ENCODE measurements at places on chromosomes 13 and 19.

GRCh38 chr13:26784704-26785639 lies 24.4 kb upstream of the GPR12 start:
- no peak for DNase-seq

GRCh38 chr13:69955271-69955670 lies 152.4 kb upstream of the ATXN8OS start:
- DNase-seq, result no peak

DNA sequence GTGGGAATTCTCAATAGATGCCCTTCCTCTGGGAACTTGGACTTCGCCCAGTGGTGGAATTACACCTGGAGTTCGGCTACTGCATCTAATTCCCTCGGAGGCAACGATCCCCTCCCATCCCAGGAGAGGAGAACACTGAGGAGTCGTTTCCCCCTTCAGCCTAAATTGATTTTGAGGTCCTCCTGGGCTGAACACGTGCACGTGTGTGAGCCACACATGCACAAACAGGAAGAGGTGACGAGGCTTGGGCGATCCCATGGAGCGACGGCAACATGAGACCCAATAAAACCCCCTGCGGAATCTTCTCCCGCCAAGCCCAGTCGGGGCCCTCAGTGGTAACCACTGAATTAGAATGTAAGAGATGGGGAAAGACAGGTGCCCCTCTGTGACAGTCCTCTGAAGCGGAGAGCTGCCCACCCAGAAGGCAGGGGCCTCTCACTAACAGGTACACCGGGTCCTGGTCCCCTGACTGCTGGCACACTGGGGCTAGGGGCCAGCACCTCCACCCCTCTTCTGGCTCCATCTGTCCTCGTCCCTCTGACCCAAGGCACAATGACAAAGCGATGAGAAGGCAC lies 4.5 kb downstream of the MLLT1 start:
- DNase-seq, result no peak

GRCh38 chr13:71514900-71515743 lies 351.9 kb downstream of the DACH1 start:
- no peak for DNase-seq

- DNase-seq, result no peak
These were observed 518 bp downstream of the KLF2 start for GRCh38 chr19:16325161-16325527.

Data from NCI-H1436 treated with DMSO at 0.1 percent for 48 hours (cell line).